ENCODE measurements at places on chromosomes 5 and 9. TPM values are rescaled to one million over a fixed set of nuclear protein-coding genes. Genes with fewer than 3 reads are reported as not detected.

Gene RGS7BP
- not detected for polyA plus RNA-seq

Gene OR1L6
- polyA plus RNA-seq: not detected

DNA sequence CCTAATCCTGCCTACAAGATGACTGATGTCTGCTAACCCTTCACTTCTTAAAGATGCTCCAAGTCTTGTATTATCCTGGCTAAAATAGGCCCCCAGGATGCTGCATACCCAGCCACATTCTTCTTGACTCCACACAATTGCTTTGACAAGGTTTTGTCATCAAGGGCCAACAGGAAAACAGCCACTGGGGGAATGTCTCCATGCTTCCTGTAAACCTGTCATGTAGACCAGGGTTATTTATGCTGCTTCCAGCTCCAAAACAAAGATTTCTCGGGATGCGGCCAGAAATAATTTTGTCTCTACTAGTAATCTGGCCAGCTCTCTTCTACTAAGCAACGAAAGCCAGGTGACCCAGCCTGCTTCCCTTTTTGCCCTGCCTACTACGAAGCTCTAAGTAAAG lies 53.8 kb downstream of the SHB start:
- no peak overlapping the region for H3K27ac ChIP-seq
- no peak for DNase-seq
- no peak overlapping the region for H3K4me3 ChIP-seq
- H3K36me3 ChIP-seq: no peaks in the 10 kb centered on the region
- peaks cover 45% of the 10 kb centered on the region for H3K4me1 ChIP-seq

DNA sequence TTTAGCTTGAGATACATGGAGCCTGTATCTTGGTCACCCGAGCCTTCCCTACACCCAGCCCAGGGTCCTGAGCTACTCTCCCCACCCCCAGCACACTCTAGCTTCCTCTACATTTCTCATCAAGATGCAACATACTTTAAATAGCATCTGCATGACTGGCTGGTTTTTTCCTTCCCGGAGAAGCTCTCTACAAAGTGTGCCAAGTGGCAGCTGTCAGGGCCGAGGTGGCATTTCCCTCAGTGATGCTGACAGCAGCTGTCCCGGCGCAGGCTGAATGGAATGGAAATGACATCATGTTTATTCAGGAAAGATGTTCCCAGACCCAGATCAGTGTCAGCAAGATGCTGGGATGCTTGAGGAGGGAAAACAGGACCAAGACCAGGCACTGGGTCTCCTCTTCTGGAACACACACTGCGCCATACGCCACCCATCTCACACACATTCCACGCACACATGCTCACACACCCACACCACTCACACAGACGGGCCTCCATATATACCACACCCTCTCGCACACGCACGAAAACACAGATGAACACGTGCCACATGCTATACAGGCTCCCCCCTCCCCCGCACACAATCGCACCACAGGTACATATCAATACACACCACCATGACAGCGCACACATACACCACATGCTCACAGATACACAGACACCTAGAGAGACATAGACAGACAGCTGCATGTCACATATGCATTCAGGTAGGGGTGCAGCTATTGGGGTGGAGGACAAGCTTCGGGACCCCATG lies 67.8 kb downstream of the LHX2 start:
- no peak overlapping the region for H3K4me3 ChIP-seq
- no peak overlapping the region for H3K27ac ChIP-seq
- H3K36me3 ChIP-seq: no peaks in the 10 kb centered on the region
- H3K4me1 ChIP-seq: no peaks in the 10 kb centered on the region
- no peak for DNase-seq
- no peaks in the 10 kb centered on the region for H3K27me3 ChIP-seq

GRCh38 chr9:120484162-120484561 lies 95.8 kb downstream of the CDK5RAP2 start:
- no peak overlapping the region for H3K4me3 ChIP-seq
- H3K4me1 ChIP-seq: no peaks in the 10 kb centered on the region
- DNase-seq: no peak
- H3K27ac ChIP-seq: no peak overlapping the region
- no peaks in the 10 kb centered on the region for H3K36me3 ChIP-seq

GRCh38 chr5:94788527-94788926 lies 170.1 kb downstream of the SLF1 start:
- H3K27me3 ChIP-seq: no peaks in the 10 kb centered on the region
- no peaks in the 10 kb centered on the region for H3K36me3 ChIP-seq
- H3K4me1 ChIP-seq: no peaks in the 10 kb centered on the region

- no peaks in the 10 kb centered on the region for H3K4me1 ChIP-seq
- H3K4me3 ChIP-seq: no peak overlapping the region
- H3K27ac ChIP-seq: no peak overlapping the region
- no peaks in the 10 kb centered on the region for H3K27me3 ChIP-seq
- no peak for DNase-seq
These were observed 399.4 kb upstream of the IRX4 start for GRCh38 chr5:2282034-2282690.

Measured in hepatocyte (in vitro differentiated cells).